ENCODE measurements at places on chromosomes 2 and 18.

DNA sequence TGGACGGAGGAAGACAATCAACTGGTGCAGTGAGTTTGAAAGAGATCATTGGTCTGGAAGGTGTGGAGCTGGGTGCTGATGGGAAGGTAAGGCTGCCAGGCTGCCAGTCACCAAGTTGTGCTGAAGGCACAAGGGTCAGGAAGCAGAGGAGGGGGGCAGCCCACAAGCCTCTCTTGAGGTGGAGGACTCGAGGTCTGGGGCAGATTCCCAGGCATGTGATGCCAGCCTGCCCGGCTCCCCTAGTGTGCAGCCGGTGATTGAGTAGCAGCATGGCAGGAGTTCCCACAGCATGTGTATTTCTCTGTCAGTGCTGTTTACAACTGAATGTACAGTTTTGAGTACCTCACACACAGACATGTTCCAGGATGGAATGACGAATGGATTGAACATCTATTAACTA is 99.3 kb downstream of the CABLES1 start:
- no peak for DNase-seq

DNA sequence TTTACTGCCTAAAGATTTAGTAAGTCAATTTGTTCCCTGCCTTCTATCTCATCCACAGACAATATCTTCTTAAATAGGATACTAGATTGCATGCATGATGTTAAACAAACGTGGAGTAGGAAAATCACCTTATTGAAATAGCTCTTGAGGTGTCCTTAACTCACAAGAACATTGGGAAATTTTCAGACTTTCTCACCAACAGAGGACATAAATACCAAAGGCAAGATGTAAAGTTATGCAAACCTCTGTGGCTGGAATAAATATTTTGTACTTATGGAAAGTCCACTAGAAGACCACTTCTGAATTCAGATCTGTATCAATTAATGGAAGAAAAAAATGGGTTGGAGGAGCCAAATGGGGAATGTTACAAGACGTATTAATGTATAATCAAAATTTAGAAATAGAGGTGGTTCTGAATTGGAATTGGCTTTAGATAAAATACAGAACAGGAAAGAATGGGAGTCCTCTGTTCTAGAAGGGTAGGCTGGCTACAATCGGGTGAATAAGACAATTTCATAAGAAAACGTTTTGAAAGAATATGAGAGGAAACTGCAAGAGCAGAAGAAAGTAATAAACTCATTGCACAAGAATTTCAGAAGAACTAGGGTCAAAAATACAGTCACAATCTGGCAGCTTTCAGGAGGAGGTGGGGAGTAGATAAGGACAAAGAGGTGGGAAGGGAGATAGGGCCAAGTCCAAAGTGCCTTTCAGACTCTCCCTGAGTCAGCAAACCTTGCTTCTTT is 69.3 kb upstream of the FN1 start:
- DNase-seq, result no peak

DNA sequence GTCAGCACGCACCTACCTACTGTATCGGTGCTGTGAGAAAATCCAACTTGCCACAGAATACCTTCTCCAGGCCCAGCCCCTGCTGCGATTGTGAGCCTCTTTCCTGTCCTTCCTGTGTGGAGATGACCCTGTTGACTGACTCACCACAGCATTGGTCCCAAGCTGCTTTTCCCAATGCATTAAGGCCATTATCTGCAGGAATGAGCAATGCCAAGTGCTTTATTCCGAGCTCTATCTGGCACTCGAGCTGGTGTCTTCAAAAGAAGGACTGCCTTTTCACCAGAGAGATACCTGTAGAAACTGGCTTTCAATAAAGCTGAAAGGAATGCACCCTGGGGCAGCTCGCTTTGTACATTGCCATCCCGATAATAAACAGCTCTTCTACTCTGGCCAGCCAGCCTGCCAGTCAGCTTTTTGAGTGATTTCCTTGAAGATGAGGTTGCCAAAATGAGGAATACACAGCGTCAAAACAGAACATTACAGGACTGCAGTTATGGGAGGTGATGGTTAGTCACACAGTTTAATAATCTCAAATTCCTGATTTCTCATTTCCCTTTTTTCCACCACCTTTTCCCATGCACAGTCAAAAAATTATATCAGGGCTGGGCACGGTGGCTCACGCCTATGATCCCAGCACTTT is 8.3 kb upstream of the RNF103 start:
- no peak for DNase-seq

DNA sequence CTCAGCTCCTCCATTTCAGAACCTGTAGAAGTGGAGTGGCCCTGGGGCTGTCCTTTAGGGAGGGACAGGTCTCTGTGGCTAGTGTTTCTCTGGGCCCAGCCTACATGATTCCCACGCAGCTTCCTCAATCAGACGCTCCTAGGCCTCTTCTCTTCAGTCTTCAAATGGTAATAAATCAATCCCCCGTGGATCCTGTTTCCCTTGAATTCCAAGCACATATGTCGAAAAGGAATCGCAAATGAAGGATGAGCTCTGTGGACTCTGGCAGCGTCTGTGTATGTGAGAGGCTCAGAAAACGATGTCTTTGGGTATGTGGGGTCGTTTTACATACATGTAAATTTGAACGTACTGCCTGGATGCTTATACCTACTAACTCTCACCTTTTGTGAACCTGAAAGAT is 98.5 kb upstream of the ST8SIA3 start:
- DNase-seq, result no peak

DNA sequence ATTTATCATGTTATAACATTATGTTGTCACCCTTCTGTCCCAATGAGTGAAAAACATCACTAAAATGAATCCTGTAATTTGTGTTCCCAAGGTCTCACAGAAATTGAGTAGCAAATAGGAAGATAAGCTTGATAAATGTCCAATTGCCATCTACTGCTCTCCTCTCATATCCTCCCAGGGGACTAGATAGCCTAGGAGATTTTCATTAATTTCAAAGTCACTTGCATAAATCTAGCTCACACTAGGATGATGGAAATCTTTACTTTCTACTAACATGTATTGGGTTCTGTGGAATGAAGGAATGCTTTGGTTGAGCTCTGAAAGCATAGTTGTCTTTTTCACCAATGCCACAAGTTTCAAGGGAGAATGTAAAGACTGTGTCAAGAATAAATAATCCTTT is 605.5 kb upstream of the CDH7 start:
- DNase-seq, result no peak

GRCh38 chr2:181239201-181239799 is 217.9 kb upstream of the ITGA4 start:
- DNase-seq, result peak; percentile 36

DNA sequence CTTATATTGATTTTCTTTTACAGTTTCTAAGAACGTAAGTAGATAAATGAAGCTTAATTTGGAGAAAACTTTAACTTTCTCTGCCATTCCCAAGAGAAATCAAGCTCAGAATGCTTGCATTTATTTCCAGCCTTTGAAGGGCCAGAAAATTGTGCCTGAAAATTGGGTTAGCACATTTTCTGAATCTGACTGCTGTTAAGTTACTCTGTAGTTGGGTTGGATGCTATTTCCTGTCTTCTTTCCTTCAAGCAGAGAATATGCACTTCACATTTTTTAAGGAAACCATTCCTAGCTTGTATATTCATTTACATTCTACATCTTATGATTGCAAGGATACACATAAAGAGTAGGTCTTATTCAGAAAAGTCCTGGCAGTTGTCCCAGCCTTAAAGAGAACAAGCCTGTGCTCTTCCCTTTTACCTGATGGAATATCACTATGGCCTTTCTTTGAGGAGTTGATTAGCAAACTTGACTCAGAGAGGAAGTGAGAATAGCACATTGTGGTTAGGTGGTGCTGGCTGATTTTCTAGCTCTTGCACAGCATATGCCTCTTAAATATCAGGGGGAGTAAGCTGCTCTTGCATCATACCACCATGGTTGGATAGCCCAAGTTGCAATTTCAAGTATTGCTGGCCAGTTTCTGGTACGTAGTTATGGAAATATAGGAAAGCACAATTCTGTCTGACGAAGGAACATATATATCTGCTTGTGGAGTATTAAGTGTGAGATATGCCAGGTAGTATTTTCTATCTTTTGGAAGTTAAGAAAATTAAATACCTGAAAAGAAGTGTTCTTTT is 133.7 kb downstream of the COMMD1 start:
- no peak for DNase-seq

GRCh38 chr2:149185942-149186490 is 144.4 kb upstream of the LYPD6 start:
- no peak for DNase-seq

DNA sequence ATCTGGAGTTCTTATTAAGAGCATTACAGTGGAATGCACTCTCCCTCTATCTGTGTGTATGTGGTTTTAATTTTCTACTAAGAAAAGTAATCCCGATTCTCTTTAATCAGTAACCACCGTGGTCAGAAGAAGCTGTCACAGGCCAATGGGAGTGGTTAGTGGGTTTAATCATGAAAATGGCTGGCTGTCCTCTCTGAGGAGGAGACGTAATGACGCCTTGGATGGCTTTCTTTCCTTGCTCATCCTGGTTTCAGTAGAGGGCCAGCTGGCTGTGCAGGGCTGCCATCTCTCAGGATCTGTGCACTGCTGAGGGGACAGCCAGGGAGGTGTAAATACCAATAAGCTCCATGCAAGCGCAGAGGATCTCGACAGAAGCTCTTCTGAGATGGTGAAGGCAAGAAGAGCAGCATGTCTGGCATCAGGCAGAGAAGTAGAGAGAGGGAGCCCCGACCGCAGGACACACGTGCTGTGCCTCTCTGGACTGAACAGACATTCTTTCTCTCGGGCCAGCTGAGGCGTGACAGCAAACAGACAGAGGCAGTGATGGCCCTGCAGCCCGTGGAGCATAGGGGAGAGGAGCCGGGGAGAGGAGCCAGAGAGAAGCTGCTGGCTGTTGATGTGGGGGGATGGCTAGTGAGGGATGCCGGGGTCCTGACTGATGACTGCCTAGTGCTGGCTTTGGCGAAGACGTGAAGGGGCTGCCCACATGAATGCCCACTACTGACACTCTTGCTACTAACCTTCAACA is 65.1 kb upstream of the DAPL1 start:
- DNase-seq, result no peak

DNA sequence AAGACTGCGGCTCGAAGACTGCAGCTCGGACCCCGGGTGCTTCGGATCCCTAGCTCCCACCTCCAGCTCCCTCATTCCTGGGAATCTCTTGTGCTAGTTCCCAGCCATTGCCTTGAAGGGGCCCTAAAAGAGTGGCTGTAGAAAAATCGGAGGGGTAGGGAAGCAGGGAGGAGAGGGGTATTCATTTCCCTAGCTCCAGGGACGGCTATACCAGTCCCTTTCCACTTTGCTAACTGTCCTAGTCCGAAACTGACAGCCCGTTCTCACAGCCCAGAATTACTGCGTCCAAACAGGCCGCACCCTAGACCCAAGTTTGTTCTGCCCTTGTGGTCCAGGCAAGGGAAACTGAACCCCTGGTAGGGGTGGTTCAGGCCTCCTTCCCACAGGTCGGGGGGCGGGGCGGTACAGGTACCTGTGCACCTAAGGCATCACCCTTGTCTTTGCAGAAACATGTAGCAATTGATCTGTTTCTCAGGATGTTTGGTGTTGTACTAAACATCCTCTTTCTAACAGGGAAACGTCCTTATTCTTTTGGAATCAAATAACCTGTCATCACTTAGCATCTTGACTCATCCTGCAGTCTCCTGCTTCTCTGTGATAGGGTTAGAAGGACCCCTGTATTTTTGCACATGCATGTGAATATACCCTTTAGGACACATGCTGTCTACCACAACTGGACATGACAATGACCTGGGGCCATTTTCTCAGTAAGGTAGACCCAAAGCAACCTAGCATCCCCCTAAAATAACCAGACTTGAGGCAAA is 4.0 kb downstream of the EMX1 start:
- no peak for DNase-seq

GRCh38 chr2:23241121-23241520 is 143.9 kb upstream of the KLHL29 start:
- no peak for DNase-seq

DNA sequence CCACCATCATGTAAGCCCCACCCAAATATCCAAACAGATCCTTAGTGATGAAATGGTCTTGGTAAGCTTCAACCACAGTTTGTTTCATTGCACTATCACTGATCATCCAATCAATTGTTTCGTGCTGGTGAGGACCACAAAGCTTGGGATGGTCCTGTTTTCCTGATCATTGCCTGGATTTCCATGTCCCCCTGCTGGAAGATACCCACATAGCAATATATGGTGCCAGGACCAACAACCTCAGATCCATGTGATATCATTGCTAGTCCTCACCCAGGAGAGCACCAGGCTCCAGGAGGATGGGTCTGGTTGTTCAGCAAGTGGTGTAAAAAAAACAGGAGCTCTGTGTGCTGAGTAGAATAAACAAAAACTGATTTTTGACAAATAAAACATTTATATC is 206.5 kb upstream of the SH3BP4 start:
- no peak for DNase-seq

- DNase-seq, result no peak
Observed at GRCh38 chr18:36589857-36590543, 238.8 kb downstream of the TPGS2 start.

DNA sequence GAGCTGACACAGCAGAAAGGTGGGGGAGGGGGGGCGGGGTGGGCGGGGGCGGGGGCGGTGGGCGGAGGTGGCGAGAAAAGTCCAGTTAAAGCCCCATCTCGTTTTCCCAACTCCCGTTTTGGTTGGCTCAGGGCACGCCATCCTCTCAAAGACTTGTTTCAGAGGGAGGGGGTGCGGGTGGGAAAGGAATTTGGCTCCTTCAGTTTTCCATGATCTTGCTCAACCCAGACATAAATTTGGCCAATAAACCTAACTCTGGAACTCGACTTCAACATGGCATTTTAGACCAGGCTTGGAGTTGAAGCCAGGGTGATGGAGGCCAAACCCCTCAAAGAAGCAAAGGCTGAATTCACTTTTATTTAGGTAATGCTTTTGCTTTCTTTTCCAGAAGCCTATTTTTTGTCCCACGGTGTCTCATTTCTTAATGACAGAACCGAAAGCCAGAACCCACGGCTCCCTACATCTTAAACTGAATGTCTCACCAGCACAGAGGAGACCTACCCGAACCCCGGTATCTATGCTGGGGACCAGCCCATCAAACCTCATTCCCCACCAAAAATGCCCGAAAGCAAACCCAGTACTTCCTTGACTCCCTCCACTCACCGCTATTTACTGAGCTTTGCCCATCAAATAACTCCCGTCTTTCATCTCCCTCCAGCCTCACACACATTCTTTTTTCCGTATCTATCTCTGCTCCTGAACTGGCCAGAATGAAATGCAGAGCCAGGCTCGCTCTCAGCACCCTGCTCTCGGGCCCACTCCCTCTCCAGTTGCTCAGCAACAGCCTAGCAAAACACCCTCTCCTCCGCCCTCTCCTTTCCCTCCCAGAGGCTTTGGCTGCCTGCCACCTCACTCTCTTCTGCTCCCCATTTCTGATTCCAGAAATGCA is 4.3 kb downstream of the IGFBP5 start:
- DNase-seq, result peak; percentile 57

- DNase-seq, result no peak
Observed at GRCh38 chr2:30305235-30305634, 73.9 kb downstream of the LBH start.

DNA sequence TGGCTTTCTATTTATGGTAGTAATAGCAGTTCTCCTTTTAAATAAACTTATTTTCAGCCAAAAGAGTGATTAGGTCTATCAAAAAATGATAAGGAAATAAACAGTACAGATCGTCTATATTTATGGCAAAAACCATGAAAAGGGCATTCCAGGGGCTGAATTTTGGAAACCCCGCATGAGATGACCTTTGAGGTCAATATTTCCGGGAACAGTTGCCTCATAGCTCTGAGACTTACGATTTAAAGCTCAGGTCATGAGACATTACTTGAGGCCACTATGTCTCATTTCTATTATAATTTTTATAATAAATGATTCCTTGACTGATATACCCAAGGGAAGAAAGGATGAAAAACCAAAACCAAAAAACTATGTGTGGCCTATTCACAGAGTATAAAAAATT is 101.1 kb downstream of the LDLRAD4 start:
- DNase-seq, result no peak

GRCh38 chr2:233775414-233775813 is 2.7 kb upstream of the MROH2A start:
- DNase-seq, result no peak
